ENCODE measurements at places on chromosomes 1 and 21.

DNA sequence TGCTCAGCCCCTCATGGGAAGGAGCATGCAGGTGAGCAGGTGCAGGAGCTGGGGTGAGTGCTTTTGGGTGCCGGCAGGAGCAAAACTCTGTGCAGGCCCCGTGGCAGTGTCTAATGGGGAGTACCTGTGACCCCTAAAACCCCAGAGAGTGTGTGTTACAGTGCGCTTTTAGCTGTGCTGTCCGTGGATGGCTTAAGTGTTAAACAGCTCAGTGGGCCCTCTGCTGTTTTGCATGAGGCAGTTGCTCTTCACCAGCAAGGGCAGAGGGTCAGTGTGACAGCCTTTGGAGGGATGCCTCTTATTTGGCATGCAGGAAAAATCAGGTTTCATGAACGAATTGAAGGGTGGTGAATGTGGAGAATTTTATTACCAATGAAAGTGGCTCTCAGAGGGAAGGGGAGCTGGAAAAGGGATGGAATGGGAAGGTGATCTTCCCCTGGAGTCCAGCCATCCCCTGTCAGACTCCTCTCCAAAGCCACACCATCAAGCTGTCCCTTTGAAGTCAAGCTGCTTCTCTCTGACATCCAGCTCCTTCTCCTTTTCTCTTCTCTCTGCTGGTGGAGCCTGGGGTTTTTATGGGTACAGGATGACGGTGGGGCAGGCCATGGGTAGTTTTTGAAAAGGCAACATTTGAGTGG, 17.0 kb upstream of the ALG14 start:
- DNase-seq, result no peak

GRCh38 chr1:226808501-226808900, 61.9 kb upstream of the PSEN2 start:
- no peak for DNase-seq

DNA sequence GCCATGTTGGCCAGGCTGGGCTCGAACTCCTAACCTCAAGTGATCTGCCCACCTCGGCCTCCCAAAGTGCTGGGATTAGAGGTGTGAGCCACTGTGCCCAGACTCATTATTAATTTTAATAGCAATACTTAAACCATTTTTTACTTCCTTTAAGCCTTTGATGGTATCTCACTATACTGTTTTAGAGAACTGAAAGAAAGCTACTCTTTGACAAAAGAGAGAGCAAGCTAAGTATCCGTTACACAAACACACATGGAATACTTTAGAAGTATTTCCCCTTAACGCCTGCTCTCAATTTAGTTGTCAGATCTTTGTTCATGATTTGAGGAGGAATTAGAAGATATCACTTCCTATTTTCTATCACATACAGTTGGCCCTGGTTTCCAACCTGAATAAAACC, 189.4 kb downstream of the COP1 start:
- DNase-seq, result no peak

DNA sequence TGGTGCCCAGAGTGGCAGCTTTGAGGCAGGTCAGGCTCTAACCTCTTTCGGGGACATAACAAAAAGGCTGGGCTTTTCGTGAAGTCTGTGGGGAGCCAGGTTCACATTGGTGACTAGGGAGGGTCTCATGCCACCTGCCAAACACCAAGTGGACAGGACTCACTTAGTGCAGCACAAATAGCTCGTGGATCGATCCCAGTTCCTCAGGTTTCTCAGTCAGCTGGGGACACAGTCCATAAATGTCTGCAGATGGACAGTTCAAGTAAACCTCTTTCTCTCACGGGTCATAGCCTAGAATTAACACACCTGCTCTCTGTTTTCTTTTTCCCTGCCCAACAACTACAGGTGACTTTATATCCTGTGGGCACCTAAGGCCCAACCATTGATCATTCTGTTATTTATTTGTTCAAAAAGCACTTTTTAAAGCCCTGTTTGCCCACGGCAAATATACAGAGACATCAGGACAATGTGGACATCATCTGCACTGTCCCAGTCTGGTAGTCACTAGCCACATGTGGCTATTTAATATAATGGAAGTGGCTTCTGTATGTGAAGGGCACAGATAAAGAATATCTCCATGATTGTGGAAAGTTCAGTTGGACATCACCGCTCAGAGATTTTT, 53.5 kb downstream of the CAPN2 start:
- no peak for DNase-seq

DNA sequence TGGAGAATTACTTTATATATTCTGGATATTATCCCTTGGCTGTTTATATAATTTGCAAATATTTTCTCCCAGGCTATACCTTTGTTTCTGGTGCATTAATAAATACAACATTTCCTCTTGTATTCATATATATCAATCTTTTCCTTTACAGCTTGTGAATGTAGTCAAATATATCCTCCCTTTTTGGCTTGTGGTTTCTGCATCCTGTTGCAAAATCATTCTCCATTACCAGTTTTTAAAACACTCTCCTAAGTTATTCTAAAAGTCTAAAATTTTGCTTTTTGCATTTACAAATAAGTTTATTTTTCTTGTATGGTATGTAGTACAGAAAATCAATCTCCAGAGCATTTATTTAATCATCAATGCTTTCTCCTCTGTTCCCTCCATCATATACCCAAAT, 909.4 kb downstream of the ADGRL2 start:
- DNase-seq, result no peak

DNA sequence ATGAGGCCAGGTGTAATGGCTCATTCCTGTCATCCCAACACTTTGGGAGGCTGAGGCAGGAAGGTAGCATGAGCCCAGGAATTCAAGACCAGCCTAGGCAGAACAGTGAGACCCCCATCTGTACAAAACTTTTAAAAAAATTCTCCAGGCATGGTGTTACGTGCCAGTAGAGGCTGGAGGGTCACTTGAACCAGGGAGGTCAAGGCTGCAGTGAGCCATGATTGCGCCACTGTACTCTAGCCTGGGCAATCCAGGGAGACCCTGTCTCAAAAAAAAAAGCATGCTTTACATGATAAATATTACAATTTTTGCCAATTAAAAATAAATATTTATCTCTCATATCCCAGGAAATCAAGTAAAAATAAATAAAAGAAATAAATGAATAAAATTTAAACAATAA, 17.6 kb upstream of the VPS45 start:
- no peak for DNase-seq

- no peak for DNase-seq
Measured at GRCh38 chr21:37878946-37879660, 37.2 kb downstream of the KCNJ6 start.

GRCh38 chr1:167924102-167924501, 10.2 kb upstream of the ADCY10 start:
- DNase-seq, result no peak

DNA sequence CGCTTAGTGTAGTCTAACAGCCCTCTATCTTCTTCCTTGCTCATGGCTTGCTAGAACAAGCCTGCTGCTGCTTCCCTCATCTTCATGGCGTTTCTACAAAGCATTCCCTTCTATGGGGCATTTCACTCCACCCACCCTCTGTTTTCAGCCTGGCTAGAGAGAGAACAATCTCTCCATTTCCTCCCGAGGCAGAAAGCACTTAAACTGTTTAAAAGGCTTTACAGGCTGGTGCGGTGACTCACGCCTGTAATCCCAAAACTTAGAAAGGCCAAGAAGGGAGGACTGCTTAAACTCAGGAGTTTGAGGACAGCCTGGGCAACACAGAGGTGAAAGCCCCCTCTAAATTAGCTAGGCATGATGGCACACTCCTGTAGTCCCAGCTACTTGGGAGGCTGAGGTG, 17.8 kb downstream of the ORC1 start:
- DNase-seq, result no peak

- DNase-seq, result no peak
Measured at GRCh38 chr1:5911871-5912271, 80.4 kb downstream of the NPHP4 start.
